ENCODE measurements at places on chromosomes 7 and 10.

DNA sequence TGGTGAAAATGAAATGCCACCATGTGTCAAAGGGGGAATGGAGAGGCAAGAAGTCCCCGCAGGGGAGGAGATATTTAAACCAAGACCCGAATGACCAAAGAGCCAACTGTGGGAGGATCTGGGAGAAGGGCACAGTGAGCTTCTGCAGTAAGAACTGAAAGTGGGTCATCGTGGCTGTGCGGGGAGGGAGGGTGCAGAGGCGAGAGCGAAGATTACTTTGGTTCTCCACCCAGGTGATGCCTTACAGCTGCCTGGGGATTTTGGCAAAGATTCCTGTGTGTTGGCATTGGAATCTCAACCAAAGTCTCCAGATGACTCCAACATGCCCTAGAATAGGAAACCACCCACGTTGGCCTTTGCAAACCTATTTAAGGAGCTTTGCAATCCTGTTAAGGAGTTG, 44.2 kb upstream of the ADAM12 start:
- no peak overlapping the region for H3K27ac ChIP-seq
- H3K4me1 ChIP-seq, result no peaks in the 10 kb centered on the region

GRCh38 chr10:36183056-36183455, 541.0 kb upstream of the FZD8 start:
- no peak overlapping the region for H3K27ac ChIP-seq
- no peak for DNase-seq
- H3K27me3 ChIP-seq, result peaks cover 8% of the 10 kb centered on the region
- H3K36me3 ChIP-seq, result no peaks in the 10 kb centered on the region
- H3K4me3 ChIP-seq, result no peak overlapping the region

GRCh38 chr7:157312941-157313340, 23.9 kb upstream of the DNAJB6 start:
- H3K4me3 ChIP-seq, result no peak overlapping the region
- H3K4me1 ChIP-seq, result no peaks in the 10 kb centered on the region
- peaks cover 6% of the 10 kb centered on the region for H3K27me3 ChIP-seq
- no peaks in the 10 kb centered on the region for H3K36me3 ChIP-seq
- DNase-seq, result no peak

GRCh38 chr7:15977663-15978062, 291.2 kb upstream of the MEOX2 start:
- DNase-seq, result no peak
- H3K27ac ChIP-seq, result no peak overlapping the region
- no peaks in the 10 kb centered on the region for H3K36me3 ChIP-seq
- no peaks in the 10 kb centered on the region for H3K27me3 ChIP-seq
- H3K4me1 ChIP-seq, result no peaks in the 10 kb centered on the region
- H3K4me3 ChIP-seq, result no peak overlapping the region

DNA sequence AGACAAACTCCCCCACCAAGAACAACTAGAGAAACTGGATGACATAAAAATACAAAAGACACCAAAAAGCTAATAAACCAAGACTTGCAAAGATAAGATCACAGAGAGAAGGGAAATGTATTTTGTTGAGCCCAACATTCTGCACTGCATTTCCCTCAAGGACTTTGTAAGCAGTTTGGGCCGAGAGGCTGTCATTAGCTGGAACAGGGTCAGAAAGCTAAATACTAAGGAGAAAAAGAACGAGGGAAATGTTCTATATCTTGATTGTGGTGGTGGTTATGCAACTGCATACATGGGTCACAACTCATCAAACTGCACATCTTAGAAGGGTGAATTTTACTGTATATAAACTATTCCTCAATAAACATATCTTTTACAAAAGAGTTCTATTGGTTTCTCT, 315.0 kb downstream of the IPMK start:
- H3K4me1 ChIP-seq, result no peaks in the 10 kb centered on the region
- no peak overlapping the region for H3K4me3 ChIP-seq
- H3K27me3 ChIP-seq, result no peaks in the 10 kb centered on the region
- H3K27ac ChIP-seq, result no peak overlapping the region
- no peak for DNase-seq
- H3K36me3 ChIP-seq, result no peaks in the 10 kb centered on the region

DNA sequence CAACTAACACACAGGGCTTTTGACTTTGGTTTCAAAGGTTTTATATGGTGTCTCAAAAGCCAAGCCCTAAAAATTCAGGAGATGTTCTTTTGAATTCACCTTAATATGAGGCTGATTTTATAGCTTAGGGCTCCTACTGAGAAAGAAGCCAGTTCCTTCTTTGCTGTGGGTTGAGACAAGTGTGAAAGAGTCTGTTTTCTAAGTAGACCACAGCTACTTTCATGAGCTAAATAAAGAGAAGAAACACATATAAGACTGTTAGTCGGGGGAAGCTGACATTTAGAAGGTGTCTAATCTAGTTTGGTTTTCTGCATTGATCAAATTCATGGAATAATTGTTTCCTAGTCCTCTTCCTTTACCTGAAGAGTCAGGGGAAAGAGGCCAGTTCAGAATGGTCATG, 332.1 kb upstream of the CELF2 start:
- H3K36me3 ChIP-seq, result no peaks in the 10 kb centered on the region
- no peak overlapping the region for H3K27ac ChIP-seq
- peaks cover 7% of the 10 kb centered on the region for H3K4me1 ChIP-seq
- H3K4me3 ChIP-seq, result no peak overlapping the region
- H3K27me3 ChIP-seq, result no peaks in the 10 kb centered on the region
- no peak for DNase-seq

DNA sequence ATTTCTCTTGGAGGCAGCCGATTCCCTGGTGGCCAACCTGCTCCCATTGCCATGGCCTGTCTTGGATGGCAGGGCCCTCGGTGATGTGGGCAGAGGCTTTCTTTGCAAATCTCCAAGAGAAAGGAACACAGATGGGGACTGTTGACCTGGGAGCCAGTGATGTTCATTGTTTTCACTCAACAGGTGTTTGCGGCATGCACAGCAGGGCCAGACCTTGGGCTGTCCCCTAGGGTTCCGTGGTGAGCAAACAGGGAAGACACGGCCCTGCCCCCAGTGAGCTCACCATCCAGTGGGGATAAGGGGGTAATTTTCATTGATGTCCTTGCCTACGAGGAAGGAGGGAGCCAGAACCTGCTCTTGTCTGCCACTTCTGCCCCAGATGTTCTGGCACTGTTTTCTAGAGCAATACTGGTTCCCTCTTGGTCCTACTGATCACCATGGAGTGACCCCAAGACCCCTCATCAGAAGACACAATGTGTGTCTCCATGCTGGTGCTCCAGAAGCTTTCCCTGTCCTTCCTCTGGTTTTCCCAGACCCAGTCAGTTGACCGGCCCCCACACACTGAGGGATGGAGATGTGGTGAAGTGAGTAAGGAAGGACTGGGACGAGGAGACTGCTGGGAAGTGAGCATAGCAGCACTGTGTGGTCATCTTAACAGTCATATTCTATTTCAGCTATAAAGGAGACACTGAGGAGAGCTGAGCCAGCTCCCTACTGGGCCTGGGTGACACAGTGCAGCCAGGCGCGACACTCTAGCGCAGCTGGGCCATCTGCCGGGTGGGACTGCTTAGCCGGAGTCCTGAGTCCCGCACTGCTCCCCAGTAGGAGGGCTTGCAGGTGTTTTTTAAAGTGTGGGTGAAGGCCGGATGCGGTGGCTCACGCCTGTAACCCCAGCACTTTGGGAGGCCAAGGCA, 20.4 kb upstream of the FIGNL1 start:
- no peak for DNase-seq
- H3K4me3 ChIP-seq, result no peak overlapping the region
- no peaks in the 10 kb centered on the region for H3K4me1 ChIP-seq
- peaks cover 18% of the 10 kb centered on the region for H3K27me3 ChIP-seq
- H3K36me3 ChIP-seq, result no peaks in the 10 kb centered on the region
- no peak overlapping the region for H3K27ac ChIP-seq

DNA sequence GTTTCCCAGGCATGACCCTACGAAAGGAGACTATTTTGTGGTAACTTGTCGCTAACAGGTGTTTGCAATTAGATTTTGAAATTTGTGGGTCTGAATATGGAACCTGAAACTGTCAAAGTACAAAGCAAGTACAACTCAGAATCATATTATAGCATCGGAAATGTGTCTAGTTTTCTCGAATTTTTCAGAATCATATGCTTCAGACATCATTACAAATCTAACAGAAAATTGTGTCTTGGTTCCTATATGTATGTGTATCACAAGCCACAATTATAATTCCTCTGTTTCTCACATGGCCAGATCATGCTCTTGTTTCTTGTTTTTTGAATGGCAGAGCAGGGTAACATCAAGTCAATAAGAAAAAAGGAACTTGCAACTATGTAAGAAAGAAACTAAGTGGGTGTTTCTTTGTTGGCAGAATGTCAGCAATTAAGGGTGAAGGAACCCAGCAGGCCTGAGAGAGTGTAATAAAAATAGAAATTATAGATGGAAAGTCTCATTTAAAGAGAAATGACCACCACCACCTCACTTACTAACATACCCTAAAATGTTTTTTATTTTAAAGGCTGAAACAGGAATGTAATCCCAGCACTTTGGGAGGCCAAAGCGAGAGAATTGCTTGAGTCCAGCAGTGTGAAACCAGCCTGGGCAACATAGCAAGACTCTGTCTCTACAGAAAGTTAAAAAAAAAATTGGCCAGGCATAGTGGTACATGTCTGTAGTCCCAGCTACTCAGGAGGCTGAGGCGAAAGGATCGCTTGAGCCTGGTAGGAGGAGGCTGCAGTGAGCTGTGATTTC, 51.3 kb downstream of the PRTFDC1 start:
- H3K27ac ChIP-seq, result no peak overlapping the region
- H3K36me3 ChIP-seq, result no peaks in the 10 kb centered on the region
- DNase-seq, result no peak
- H3K4me3 ChIP-seq, result no peak overlapping the region
- no peaks in the 10 kb centered on the region for H3K4me1 ChIP-seq

All from neural progenitor cell (in vitro differentiated cells).